ENCODE measurements at places on chromosomes 7 and 10. TPM values are rescaled to one million over a fixed set of nuclear protein-coding genes. Genes with fewer than 3 reads are reported as not detected.

- DNase-seq: no peak
These were observed 43.4 kb downstream of the RGS10 start for GRCh38 chr10:119498889-119499676.

GRCh38 chr7:130649004-130649790 is 19.4 kb downstream of the COPG2 start:
- no peak for DNase-seq

- DNase-seq: no peak
These were observed 8.4 kb downstream of the ANXA11 start for GRCh38 chr10:80196950-80197315.

DNA sequence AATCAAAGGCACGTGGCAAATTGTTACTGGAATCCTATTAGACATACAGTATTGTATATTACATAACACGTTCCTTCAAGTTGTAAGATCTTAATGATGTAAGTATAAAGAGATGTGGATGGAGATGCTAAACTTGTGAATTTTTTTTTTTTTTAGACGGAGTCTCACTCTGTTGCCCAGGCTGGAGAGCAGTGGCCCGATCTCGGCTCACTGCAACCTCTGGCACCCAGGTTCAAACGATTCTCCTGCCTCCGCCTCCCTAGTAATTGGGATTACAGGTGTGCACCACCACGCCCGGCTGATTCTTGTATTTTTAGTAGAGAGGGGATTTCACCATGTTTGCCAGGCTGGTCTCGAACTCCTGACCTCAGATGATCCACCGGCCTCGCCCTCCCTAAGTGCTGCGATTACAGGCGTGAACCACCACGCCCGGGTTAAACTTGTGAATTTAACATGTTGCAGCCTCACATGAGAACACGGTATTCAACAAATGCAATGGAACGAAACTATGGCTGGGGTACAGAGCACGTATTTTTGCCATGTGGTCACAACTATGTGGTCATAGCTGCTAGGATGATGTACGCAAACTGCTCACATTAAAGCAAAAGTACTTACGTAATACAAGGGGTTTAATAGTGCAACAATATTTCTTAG is 818 bp upstream of the SUPV3L1 start:
- DNase-seq: no peak

DNA sequence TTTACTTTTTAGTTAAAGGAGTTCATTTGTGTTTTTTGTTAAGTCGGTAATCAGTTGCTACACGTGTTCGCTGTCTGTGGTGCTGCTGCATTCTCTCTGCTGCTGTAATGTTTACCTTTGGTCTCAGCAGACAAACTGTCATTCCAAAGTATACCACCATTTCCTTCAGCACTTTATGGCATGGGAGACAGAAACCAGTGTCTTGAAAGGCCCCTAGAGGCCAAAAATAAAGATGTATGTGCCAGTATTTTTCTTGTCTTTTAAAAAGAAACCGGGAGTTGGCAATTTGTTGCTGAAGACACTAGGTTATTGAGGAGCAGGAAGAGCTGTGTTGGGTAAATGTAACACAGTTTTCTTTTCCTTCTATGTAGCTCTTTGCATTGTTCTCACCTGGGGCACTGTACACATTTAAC is 24.1 kb downstream of the ZNF92 start:
- no peak for DNase-seq

DNA sequence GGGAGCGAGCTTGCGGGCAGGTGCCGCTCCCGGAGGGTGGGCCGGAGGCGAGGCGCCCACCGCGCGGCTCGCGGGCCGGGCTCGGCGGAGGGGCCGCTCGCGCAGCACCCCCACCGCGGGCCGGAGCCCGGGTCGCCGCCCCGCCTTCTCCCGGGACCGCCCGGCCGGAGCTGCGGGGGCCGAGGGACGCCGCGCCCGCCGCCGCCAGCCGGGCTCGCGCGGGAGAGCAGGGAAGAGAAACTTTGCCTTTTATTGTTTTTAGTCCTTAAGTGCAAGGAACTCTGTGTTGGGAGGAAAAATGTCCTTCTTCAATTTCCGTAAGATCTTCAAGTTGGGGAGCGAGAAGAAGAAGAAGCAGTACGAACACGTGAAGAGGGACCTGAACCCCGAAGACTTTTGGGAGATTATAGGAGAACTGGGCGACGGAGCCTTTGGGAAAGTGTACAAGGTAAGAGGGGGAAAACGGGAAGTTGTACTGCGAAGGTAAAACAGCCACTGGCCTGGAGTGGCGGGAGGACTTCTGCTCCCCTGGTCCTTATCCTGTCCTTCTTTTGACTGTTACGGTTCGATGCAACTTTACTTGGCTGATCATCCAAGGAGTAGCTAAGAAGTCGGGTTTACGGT is 620 bp downstream of the SLK start:
- DNase-seq: no peak

The GJD4 gene
- not detected for total RNA-seq

The EMX2 gene
- total RNA-seq: 0.33 TPM

The PPP1R3C gene
- 16.0 TPM for total RNA-seq

The ITIH5 gene
- not detected for total RNA-seq

The ABCB1 gene
- 0.81 TPM for total RNA-seq
